ENCODE measurements at places on chromosomes 11 and 22. TPM values are rescaled to one million over a fixed set of nuclear protein-coding genes. Genes with fewer than 3 reads are reported as not detected.

Gene UBASH3B
- total RNA-seq, result 31.5 TPM

Gene YPEL1
- 1.7 TPM for total RNA-seq

Gene RAG1
- 1.1 TPM for total RNA-seq

Gene CDC45
- total RNA-seq, result 1.1 TPM

Gene LRRC55
- not detected for total RNA-seq

Gene HIC2
- total RNA-seq, result 4.0 TPM

Gene IGF2
- total RNA-seq, result 61.1 TPM

Gene APOA1
- total RNA-seq, result not detected

Gene PHETA2
- total RNA-seq, result 7.8 TPM

Gene PATE4
- total RNA-seq, result not detected

Gene CLMP
- 34.4 TPM for total RNA-seq

Gene RAB38
- 25.1 TPM for total RNA-seq
